Thoracic aorta (tissue), 2 donors: ENCODE measurements at places on chromosomes 2 and 18. TPM values are rescaled to one million over a fixed set of nuclear protein-coding genes. Genes with fewer than 3 reads are reported as not detected.

- peaks cover 4% of the 10 kb centered on the region for H3K36me3 ChIP-seq
- H3K4me1 ChIP-seq = peaks cover 33% of the 10 kb centered on the region
- H3K27me3 ChIP-seq = no peaks in the 10 kb centered on the region
- H3K4me3 ChIP-seq = no peak overlapping the region
- DNase-seq = no peak
Observed at GRCh38 chr2:31270131-31270530, 36.2 kb downstream of the EHD3 start.

DNA sequence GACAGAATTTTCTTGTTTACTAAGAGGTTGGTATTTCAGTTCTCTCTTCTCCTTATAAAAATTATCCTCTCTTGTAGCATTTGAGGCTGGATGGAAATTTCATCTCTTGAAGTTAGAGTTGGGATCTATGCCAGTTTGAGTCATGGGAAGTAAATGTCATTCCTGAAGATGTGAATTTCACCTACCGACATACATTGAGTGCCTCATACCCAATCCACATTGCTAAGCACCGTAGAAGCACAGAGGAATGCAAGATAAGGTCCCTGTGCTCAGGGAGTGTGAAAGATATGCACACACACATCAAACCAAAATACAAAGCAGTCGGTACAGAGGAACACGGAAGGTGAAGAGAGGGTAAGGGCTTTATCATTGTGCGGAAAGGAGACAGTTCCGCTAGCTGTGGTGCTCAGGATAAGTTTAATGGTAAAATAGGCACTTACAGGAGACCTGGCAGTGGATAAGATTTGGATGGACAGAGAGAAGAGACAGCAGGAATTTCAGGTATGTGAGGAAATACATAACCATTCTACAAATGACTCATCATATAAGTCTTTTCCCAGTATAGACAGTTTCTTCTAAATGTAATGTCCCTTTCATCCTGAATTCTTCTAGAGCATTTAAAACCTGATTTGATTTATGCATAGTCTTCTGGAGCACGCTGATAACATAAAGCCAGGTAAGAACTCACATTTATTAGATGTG is 205.3 kb upstream of the ST6GAL2 start:
- no peaks in the 10 kb centered on the region for H3K36me3 ChIP-seq
- H3K4me1 ChIP-seq = peaks cover 12% of the 10 kb centered on the region
- no peaks in the 10 kb centered on the region for H3K27me3 ChIP-seq
- no peak for DNase-seq

- no peak overlapping the region for H3K4me3 ChIP-seq
- H3K27me3 ChIP-seq = no peaks in the 10 kb centered on the region
- no peaks in the 10 kb centered on the region for H3K36me3 ChIP-seq
- DNase-seq = no peak
- no peak overlapping the region for H3K27ac ChIP-seq
- H3K4me1 ChIP-seq = no peaks in the 10 kb centered on the region
Observed at GRCh38 chr2:147026664-147027295, 818.0 kb upstream of the ACVR2A start.

DNA sequence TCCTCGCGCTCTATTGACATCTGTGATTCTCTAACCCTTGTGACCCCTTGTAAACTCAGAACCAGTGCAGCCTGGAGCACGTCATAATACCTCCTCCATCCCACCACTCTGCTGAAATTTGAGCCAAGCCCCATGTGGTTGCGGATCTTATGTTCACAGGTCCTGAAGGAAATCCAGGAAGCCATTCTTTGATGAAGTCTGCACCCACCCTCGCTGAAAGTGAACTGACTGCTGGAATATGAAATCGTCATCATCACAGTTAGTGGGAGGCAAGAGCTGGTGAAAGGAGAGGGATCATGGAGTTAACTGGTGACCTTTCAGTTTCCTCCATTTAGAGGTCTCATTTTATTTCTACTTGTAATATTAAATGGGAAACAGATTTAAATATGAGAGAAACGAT is 21.6 kb downstream of the ZEB2 start:
- no peak overlapping the region for H3K27ac ChIP-seq
- H3K4me3 ChIP-seq = no peak overlapping the region
- H3K4me1 ChIP-seq = peaks cover 61% of the 10 kb centered on the region
- H3K27me3 ChIP-seq = no peaks in the 10 kb centered on the region

Gene MAP3K19
- total RNA-seq = not detected

Gene RAD51AP2
- total RNA-seq = not detected

Gene ARHGEF4
- 2.8 TPM for total RNA-seq

Gene IL37
- not detected for total RNA-seq

Gene IL18R1
- 22.2 TPM for total RNA-seq

Gene ADCYAP1
- total RNA-seq = 1.3 TPM

Gene HRH4
- 2.5 TPM for total RNA-seq
